ENCODE measurements at places on chromosomes 13 and 19.
A peak's percentile ranks its signal among the peaks of the same experiment; 100 is the strongest.

- no peak for DNase-seq
Measured at GRCh38 chr13:60028021-60028420, 135.7 kb downstream of the DIAPH3 start.

GRCh38 chr19:4516199-4516938, 1.9 kb downstream of the PLIN4 start:
- no peak for DNase-seq

DNA sequence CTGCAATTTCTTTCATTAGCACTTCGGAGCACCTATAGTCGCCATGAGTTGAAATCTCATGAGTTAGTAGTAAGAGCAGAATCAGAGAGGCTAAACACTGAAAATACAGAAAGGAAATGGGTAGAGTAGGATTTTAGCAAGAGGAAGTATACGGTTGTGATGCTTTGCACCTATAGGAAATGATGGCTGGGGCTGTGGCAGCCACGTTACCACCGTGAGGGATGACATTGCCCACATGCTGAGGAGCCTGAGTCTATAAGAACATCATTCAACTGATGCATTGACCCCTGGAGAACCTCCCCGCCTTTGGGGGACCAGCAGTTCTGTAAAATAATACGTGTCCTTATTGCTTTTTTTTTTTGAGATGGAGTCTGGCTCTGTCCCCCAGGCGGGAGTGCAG, 20.4 kb downstream of the FAM187B start:
- DNase-seq: no peak

GRCh38 chr19:5718037-5718578, 1.8 kb downstream of the LONP1 start:
- DNase-seq: no peak

- DNase-seq: no peak
Measured at GRCh38 chr13:31772231-31772630, 32.9 kb downstream of the RXFP2 start.

- no peak for DNase-seq
Measured at GRCh38 chr13:108185223-108185622, 30.1 kb downstream of the LIG4 start.

DNA sequence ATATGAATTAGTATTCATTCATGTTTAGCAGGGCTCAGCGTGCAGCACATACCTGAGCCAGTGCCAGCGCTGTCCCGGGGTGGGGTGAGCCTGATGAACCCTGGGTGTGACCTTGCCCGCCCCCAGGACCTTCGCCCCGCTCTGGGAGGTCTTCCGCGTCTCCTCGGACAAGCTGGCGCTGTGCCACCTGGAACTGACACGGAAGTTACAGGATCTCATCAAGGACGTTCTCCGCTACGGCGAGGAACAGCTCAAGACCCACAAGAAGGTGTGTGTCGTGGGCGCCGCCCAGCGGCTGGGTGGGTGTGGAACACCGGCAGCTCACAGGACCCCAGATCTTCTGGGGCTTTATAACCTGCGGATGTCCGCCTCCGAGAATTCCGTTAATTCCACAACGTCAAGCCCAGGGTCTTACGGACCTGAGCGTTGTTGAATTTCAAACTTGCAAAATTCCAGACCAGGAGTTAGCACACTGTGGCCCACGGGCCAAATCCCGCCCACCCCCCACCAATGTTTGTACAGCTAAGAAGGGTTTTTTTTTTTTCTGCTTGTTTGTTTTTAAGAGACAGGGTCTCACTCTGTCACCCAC, 15.4 kb downstream of the FCHO1 start:
- DNase-seq: peak; percentile 62

DNA sequence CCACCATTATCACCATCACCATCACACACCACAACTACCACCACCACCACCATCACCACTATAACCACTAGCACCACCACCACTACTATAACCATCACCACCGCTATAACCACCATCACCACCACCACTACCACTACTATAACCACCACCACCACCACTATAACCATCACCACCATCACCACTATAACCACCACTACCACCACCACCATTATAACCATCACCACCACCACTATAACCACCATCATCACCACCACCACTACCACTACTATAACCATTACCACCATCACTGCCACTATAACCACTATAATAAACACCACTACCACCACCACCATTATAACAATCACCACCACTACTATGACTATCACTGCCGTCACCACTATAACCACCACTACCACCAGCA, 173.2 kb downstream of the DCLK1 start:
- no peak for DNase-seq

GRCh38 chr19:55670280-55671053, 4.6 kb upstream of the EPN1 start:
- DNase-seq: no peak

- no peak for DNase-seq
Measured at GRCh38 chr19:1309977-1310852, 24.5 kb downstream of the EFNA2 start.

DNA sequence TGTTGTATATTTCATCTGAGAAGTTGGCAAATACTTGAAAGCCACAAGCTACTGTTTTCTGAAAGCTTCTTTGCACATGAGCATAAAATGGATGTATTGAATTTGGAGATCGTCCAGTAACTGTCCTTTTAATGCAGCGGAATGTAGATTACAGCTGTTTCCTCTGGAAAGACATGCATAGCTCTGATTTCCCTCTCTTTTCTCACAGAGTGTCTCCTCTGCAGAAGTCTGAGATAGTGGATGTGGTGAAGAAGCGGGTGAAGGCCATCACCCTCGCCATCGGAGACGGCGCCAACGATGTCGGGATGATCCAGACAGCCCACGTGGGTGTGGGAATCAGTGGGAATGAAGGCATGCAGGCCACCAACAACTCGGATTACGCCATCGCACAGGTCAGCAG, 283.0 kb downstream of the SHISA2 start:
- DNase-seq: no peak

DNA sequence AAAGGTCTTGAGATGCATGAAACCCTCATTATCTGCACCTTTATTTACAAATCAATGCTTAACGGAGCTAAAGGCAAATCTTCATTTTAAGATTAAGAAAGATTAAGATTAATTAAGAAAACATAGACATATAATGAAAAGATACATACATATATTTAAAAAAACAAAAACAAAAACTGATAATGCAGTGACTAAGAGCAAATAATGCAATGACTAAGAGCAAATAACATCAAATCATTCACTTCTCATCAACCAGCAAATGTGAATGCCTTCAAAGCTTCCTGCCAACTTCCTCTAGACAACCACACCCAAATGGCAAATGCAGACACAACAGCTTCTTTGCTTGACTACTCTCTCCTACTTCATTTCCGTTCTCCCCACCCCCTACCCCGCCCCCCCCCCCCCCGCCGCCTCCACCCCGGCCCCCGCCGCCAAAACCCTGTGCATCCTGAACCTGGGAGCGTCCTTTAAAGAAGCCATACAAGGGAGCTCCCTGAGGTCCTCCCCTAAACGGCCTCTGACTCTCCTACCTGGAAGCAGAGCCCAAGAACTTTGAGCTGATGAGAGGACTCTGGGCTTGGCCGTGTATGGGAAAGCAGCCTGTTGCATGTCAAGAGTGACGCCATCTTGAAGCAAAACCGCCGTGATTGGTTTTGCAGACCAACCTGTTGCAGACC, 24.5 kb downstream of the TEX101 start:
- peak; percentile 78 for DNase-seq

DNA sequence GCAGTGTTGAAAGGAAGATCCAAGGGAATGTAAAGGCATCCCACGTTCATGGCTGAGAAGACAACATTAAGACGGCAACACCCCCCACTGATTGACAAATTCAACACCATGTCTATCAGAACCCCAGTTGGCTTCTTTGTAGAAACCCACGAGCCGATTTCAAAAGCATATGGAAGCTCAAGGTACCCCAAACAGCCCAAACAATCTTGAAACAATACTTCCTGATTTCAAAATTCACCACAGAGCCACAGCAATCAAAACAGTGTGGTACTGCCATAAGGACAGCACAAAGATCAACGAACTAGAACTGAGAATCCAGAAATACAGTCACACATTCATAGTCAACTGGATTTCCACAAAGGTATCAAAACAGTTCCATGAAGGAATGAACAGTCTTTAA, 6.2 kb downstream of the MIER2 start:
- no peak for DNase-seq

- DNase-seq: no peak
Measured at GRCh38 chr13:47175172-47175866, 278.5 kb upstream of the HTR2A start.

DNA sequence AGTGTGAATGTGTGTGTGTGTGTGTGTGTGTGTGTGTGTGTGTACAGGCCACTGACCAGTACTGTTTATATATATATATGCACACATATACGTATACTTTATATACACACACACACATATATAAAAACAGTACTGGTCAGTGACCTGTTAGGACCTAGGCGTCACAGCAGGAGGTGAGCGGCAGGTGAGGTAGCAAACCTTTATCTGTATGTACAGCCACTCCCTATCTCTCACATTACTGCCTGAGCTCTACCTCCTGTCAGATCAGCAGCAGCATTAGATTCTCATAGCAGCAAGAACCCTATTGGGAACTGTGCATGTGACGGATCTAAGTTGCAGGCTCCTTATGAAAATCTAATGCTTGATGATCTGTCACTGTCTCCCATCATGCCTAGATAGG, 34.5 kb downstream of the TBC1D4 start:
- DNase-seq: no peak

DNA sequence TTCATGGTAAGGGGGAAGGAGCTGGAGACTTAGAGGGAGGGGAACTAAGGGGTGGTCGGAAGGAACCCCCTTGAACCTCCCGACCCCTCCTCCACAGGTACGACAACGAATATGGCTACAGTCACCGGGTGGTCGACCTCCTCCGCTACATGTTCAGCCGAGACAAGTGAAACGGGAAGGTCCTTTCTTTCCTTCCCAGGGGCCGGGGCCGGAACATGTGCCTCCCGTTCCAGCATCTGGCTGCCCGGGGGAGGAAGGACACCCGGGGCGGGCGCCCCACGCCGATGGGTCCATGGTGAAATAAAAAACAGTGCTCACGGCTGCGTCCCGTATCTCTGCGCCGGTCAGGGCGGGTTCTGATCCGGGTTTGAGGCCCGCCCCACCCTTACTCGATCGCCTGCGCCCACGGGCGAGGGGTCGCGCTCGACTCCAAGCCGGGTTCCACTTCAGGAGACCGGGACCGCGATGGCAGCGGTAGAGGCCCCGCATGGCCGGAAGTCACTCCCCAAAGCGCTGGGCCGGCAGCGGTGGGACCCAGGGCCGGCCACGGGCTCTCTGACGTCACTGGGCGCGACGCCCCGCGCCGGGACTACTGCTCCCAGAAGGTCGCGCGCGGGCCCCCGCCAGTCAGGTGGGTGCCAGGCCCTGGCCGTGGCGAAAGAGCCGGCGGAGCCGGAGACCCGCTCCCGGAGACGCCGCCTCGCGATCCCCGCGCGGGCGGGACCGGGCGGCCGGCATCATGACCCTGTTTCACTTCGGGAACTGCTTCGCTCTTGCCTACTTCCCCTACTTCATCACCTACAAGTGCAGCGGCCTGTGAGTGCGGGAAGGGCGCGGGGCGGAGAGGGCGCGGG, at the start of gene TMEM147:
Gene TMEM147 (plus strand): TSS at position 626 of the 854 bp plus-strand sequence. CDS start 114 bp downstream, at position 740.
- peak; percentile 84 for DNase-seq

GRCh38 chr13:47129461-47129860, 232.6 kb upstream of the HTR2A start:
- DNase-seq: no peak

- DNase-seq: no peak
Measured at GRCh38 chr19:5697022-5697889, 7.2 kb downstream of the RPL36 start.

DNA sequence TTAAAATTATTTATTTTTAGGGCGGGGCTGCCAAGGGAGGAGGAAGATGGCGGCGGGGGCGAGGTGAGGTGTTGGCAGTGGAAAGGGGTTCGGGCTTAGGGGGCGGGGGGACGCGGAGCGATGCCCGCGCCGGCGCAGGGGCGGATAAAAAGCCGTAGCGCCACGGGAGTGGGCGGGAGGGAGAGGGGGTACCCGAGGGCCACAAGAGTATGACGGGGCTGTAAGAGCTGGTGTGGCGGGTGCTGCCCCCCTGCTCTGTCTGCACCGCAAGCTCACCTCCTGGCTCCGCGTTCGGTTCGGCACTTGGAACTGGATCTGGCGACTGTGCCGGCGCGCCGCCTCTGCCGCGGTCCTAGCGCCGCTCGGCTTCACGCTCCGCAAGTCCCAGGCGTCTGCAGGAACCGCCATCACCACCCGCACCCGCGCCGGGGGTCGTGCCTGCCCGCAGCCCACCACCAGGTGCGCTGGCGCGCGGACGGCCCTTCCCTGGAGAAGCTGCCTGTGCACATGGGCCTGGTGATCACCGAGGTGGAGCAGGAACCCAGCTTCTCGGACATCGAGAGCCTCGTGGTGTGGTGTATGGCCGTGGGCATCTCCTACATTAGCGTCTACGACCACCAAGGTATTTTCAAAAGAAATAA, 265.2 kb upstream of the SGCG start:
- DNase-seq: no peak

DNA sequence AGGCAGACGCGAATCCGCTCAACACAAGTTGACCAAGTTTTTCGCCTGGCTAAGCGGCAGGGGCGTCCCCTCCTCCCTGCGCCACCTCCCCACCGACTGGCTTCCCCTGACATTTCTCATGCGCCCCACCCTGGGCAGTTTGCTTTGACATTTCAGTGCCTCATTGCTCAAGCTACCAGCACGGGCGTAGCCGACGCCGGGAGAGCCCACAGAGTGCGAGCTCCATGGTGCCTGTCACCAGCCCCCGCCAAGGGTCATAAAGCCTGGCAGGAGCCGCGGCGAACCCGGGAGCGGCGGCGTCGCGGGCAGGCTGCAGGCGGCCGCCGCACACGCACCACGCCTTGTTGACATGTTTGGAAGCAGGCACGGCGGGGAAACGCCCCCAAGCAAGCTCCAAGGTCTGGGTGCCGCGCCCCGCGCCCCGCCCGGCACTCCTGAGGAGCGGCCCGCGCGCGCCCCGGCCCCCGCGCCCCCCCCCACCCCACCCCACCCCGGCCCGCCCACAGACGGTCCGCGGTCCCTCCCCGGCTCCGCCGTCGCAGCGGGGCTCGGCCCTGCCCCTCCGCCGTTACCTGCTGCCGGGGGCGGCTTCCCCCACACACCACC, 601 bp downstream of the FBXL3 start:
- DNase-seq: peak; percentile 82

DNA sequence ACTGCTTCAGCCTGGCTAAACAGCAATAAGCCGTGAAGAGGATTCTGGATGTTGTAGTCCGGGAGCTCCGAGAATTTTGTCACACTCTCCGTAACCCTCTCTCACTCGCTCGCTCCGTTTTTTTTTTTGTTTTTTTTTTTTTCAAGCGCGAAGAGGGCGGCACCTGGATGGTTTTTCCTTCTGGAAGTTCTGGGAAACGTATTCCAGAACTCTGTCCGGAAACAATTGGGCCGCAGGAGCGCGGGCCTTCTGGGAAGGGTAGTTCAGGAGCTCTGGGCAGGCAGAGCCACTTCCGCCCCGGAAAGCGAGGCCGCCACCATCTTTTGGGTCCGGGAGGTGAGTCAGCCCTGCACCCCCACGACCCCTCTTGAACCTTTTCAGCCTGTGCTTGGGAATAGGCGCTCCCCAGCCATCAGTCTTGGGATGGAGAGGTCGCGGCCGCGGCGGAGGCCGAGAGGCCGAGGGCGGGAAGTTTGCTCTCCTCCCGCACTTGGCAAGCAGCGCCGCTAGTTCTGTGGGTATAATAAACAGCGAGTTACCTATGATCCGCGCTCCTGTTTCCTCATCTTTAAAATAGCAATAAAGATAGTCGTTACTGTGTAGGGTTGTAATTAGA, at the start of gene ZNF227:
Gene ZNF227 (plus strand): TSS at position 283 of the 616 bp plus-strand sequence. CDS start 5,261 bp downstream, outside the sequence.
- peak; percentile 79 for DNase-seq

GRCh38 chr13:36067746-36068381, 63.3 kb downstream of the DCLK1 start:
- no peak for DNase-seq

- no peak for DNase-seq
Measured at GRCh38 chr13:30019648-30020626, 169.5 kb upstream of the UBL3 start.

Measured in CD4-positive, alpha-beta T cell treated with Interleukin-15 for 1 hour (primary cell).